ENCODE measurements at places on chromosomes 7 and 10. TPM values are rescaled to one million over a fixed set of nuclear protein-coding genes. Genes with fewer than 3 reads are reported as not detected.
A peak's percentile ranks its signal among the peaks of the same experiment; 100 is the strongest.

- no peak for DNase-seq
Observed at GRCh38 chr7:46707973-46708372, 786.9 kb upstream of the IGFBP3 start.

DNA sequence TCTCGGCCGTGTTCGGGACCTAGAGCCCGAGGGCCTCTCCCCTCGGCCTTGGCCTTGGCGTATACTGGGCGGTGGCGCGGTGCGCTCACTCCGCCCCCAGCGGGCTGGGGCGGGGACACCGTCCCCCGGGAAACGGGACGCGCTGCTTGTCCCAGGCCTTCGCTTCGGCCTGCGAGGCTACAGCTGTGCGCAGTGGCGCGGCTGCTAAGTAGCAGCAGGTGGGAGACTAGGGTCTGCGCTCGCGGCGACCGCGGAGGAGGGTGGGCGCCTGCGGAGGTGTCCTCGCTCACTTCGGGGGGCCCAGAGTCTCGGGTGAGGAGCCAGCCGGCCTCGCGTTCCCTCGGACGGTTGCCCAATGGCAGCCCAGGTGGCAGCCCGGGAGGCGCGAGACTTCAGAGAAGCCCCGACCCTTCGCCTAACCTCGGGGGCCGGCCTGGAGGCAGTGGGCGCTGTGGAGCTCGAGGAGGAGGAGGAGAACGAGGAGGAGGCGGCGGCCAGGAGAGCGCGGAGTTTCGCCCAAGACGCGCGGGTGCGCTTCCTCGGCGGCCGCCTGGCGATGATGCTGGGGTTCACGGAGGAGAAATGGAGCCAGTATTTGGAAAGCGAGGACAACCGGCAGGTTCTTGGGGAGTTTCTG is at the start of gene DNAH11:
TSS of gene DNAH11 (plus strand) at position 149 of the 637 bp plus-strand sequence. CDS start at position 356, 207 bp downstream.
- no peak for DNase-seq

GRCh38 chr7:16923019-16923418 is 41.2 kb upstream of the AGR3 start:
- no peak for DNase-seq

DNA sequence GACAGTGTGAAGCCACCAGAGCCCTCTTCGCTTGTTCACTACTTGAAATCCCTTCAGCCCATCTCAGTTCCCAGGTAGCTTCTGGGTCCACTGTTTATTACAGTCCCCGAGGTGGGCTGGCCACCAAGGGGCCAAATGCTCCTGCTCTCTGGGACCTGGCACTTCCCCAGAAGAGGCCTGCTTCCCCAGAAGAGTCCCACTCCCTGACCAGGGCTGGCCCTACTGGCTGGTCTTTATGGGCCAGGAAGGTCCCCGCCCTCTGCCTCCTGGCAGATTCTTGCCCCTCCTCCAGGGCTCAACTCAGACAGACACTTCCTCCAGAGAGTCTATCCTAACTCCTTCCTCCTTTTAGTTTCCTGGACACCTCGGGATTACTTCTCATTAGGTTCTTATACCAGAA is 70.7 kb upstream of the LRRC18 start:
- no peak for DNase-seq

GRCh38 chr7:129636641-129637040 is 25.1 kb downstream of the NRF1 start:
- no peak for DNase-seq

DNA sequence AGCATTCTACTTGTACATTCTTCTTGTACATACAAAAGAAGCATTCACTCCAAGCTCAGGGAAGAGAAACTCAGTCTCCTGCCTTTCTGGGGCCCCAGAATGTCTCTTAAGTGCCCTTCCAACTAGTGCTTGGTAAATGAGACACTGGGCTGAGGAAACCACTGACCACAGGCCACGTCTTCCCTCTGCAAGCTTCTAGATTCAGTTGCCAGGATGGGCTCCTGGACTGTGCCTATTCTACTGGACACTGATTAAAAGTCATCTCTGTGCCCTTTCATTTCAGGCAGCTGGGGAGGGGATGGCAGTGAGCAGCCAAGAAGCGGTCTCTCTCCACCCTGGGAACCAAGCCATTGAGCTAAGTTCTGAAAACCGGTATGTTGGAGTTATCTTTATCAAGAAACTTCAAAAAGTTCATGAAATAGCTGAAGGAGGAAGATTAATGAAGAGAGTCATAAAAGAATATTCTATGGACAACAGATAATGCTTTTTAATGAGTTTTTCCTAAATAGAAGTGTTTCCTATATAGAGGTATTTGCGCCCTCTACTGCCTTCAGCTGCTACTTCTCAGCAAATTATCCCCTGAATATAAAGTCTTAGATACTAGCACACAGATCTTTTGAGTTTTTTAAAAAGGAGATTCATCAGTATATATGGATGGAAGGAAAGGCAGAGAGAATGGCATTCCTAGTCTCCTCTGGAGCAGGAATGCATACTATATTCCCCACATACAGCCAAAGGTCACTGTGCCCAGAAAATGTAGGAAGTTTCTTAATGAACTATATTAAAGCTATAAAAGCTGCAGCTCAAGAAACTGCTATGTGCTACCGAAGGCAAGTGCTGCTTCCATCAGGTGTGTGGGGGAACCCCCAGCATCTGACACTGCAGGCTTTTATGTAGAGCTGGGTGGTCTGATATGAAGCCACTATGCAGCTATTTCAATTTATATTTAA is 8.4 kb upstream of the IFIT1B start:
- DNase-seq = no peak

- no peak for DNase-seq
Observed at GRCh38 chr7:134963036-134963435, 23.3 kb upstream of the AGBL3 start.

DNA sequence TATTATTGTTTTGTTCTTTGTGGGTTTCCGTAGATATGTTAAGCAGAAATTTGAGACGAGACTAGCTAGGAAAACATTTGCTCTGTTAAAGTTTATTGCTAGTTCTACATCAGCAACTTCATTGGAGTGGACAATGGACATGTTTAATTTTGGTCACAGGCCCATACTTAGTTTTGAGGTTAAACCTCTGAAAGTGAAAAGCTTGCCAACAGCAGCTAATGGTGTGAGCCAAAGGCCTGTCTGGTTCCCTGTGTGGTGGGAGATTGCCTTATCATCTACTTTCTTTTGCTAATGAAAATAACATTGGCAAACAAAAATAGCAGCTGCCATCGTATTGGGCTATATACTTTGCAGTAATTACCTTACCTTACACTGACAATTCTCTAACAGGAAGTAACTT is 388.4 kb upstream of the FZD8 start:
- DNase-seq = no peak

GRCh38 chr7:131196803-131197202 is 130.9 kb upstream of the MKLN1 start:
- peak; percentile 10 for DNase-seq

DNA sequence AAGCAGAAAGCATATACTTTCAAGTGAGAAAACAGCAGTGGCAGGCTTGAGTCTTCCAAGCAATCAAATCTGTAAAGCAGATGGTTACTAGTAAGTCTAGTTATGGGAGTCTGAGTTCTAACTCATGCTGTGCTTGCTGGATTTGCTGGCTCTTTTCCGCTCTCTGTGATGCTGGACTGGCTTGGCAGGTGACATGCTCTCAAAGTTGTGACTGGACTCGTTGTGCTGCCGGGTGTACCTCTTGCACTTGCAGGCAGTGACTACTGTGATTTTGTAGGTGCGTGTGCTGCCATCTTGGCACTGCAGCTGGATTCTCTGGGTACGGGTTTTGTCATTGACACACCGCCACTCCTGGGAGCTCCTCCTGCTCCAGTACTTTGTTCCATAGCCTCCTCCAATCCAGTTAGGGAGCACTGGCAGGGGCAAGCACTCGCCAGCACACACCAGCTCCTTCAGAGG is 3.1 kb downstream of the SOSTDC1 start:
- DNase-seq = no peak

- DNase-seq = no peak
Observed at GRCh38 chr7:22464299-22464698, 35.7 kb downstream of the STEAP1B start.

DNA sequence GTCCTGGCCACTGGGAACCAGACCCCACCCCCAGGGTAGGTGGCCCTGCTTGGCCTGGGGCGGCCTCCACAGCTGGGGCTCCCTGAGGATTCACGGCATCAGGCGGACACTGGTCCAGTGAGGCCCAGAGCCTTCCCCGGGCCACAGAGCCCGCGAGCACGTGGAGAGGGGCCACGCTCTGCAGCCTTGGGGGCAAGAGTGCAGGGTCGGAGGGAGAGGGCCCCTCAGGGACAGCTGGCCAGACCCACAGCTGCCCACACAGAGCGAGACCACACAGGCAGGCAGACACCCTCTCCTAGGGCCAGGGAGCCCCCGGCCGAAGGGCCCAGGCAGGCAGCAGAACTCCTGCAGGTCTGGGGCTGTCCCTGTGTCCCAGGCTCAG is 10.7 kb downstream of the VENTX start:
- no peak for DNase-seq

DNA sequence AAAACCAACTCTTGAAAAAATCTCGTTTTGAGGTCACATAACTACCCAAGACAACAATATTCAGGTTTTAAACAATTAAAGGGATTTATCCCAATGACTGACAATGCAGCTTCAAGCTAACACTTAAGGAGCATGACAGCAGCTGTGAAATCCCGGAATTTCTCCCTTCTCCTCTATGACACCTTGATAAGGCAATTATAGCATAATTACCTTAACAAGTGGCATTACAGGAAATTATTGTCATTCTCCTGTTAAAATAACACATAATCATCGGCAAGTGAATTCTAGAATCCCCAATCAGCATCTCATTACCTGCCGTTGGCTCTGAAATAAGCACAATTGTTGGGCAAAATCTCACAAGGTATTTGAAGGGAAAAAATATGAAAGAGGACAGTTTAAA is 417.0 kb upstream of the PFKP start:
- no peak for DNase-seq

DNA sequence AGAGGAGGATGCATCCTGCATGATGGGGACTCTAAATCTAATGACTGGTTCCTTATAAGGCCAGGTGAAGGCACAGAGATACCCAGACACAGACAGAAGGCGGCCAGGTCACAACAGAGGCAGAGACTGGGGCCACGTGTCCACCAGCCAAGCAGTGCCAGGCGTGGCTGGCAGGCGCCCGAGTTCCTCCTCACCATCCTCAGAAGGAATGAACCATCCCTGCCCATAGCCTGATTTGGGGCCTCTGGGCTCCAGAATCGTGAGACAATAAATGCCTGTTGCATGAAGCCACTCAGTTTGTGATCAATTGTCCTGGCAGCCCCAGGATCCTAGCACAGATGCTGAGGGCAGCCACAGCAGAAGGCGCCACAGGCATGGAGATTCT is 69.0 kb upstream of the TNRC18 start:
- DNase-seq = no peak

GRCh38 chr10:127600479-127600878 is 51.4 kb downstream of the NPS start:
- peak; percentile 32 for DNase-seq

- no peak for DNase-seq
Observed at GRCh38 chr7:38383281-38383680, 109.8 kb upstream of the TARP start.

GRCh38 chr10:16545116-16545736 is 23.5 kb upstream of the C1QL3 start:
- no peak for DNase-seq

GRCh38 chr7:110718503-110719205 is 372.3 kb upstream of the LRRN3 start:
- DNase-seq = no peak

DNA sequence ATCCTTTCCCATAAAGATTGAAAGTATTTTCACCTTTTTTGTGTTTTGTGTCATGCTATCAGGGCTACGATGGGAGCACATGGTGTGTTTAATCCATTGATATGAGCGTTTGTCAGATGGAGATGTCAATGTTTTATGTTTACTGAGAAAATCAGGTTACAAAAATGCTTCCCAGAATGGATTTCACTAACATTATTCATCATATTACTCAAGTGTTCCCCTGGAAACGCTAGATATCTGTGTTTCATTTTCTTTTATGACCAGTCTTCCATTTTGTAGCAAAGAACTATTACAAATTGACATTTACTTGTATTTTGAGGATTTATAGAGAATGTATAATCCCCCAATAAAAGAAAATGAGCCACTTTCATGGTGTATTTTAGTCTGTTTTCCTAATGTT is 293.5 kb upstream of the AKR1E2 start:
- DNase-seq = no peak

DNA sequence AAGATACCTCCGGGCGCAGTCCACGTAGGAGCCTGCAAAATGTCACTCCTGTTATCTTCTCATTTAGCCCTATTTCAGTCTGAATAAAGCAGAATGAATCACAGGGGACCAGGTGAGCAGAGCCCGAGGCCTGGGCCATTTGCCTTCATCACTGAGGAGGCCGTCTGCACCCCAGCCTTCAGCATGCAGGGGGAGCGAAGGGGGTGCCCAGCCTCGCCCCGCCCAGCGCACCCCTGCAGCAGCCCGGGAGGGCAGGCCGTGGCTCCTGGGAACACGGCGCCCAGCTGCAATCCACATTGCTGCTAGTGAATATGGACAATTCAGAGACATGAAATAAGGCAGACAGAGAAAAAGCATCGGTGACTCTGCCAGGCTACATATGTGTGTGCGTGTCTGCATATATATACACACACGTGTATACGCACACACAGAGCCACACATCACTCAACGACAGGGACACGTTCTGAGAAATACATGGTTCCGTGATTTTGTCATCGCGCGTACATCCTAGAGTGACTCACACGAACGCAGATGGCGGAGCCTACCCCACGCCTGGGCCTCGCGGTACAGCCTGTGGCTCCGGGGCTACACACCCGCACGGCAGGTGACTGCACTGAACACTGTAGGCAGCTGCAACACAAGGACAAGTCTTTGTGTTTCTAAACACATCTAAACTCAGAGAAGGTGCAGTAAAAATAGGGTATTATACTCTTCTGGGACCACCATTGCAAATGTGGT is 15.2 kb upstream of the ELFN1 start:
- no peak for DNase-seq

DNA sequence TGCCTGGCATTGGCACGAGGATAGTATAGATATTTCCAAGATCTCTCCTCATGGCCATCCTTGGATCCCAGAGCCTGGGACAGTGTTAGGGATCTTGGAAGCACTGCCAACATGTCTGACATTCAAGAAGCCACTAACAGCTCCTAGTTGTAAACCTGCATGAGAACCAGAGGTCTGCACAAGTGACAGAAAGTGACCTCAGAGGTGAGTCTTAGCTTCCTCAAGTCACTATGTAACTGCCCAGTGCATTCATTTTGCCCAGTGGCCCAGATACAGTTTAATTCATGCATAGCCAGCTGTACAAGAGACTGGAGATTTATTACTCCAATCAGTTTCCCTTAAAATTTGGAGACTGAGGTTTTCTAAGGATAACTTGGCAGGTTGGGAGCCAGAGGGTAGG is 16.7 kb downstream of the SUGCT start:
- no peak for DNase-seq

- DNase-seq = no peak
Observed at GRCh38 chr7:121741896-121742295, 131.1 kb upstream of the PTPRZ1 start.

GRCh38 chr7:118245267-118246040 is 20.9 kb downstream of the ANKRD7 start:
- DNase-seq = no peak

TYW1B gene
- polyA plus RNA-seq = 9.3 TPM

PLPP4 gene
- 6.2 TPM for polyA plus RNA-seq

CLRN3 gene
- polyA plus RNA-seq = 17.0 TPM

NKX2-3 gene
- not detected for polyA plus RNA-seq

CCDC186 gene
- 24.5 TPM for polyA plus RNA-seq

SORCS1 gene
- 4.5 TPM for polyA plus RNA-seq

LFNG gene
- polyA plus RNA-seq = 34.9 TPM

GATAD1 gene
- polyA plus RNA-seq = 37.2 TPM

GIMAP6 gene
- 9.3 TPM for polyA plus RNA-seq

SLC18A3 gene
- not detected for polyA plus RNA-seq

OR2A7 gene
- 12.7 TPM for polyA plus RNA-seq

AMPH gene
- 18.0 TPM for polyA plus RNA-seq

IGF2BP3 gene
- polyA plus RNA-seq = 22.0 TPM

CALHM1 gene
- 0.06 TPM for polyA plus RNA-seq
